ENCODE measurements at places on chromosomes 3 and 15.

DNA sequence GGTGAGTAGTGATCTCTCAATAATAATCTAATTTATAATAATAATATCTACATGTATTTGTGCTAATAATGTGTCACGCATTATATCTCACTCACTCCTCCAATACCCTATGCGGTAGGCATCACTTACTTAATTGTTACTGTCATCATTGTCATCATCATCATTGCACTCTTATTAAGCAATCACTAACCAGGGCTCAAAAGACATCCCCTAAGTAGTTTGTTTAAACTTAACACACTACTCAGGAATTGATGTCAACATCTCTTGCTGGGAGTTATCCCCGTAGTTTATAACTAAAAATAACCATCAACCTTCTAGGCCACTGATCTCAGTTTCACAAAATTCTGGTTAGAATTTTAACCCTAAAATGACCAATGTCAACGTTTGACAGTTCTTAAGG, 56.8 kb upstream of the ICE2 start:
- DNase-seq = no peak

DNA sequence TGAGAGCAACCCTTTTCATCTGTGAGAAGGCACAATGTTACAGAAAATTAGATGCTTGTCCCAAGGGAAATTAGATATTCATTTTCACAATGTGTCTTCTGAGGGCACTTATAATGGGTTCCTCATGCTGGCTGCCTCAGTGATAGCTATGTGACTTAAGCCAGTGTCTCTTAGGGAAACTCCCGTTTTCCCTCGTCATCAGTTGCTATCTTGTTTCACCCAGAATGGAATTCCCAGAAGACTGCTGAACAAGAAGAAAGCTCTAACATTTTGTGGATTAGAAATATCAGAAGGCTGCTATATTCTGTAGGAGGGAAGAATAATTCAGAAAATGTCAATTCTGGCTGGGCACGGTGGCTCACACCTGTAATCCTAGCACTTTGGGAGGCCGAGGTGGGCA, 67.9 kb upstream of the WDR72 start:
- no peak for DNase-seq

DNA sequence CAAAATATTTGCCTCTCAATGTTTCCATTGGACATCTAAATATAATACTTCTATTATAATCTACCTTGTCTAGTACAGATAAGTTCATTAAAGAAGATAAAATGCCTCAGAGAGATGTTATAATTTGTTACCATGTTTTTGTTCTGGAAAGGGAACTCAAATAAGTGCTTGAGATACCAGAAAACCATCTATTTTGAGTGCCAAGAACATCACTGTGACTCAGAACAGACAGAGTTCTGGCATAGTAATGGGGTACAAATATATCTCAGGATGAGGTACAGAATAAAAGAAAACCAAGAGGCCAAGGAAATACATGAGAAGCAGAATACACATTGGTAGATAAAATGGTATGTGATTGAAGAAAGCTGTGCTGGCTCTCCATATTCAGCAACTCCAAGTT, 58.9 kb downstream of the IMPG2 start:
- DNase-seq = no peak

DNA sequence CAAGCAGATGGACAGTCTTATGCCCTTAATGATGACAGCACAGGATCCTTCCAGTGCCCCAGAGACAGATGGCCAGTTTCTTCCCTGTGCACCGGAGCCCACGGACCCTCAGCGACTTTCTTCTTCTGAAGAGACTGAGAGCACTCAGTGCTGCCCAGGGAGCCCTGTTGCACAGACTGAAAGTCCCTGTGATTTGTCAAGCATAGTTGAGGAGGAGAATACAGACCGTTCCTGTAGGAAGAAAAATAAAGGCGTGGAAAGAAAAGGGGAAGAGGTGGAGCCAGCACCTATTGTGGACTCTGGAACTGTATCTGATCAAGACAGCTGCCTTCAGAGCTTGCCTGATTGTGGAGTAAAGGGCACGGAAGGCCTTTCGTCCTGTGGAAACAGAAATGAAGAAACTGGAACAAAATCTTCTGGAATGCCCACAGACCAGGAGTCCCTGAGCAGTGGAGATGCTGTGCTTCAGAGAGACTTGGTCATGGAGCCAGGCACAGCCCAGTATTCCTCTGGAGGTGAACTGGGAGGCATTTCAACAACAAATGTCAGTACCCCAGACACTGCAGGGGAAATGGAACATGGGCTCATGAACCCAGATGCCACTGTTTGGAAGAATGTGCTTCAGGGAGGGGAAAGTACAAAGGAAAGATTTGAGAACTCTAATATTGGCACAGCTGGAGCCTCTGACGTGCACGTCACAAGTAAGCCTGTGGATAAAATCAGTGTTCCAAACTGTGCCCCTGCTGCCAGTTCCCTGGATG, 198.7 kb downstream of the AKAP13 start:
- DNase-seq = no peak

- no peak for DNase-seq
Observed at GRCh38 chr3:32195995-32196540, 42.4 kb upstream of the CMTM8 start.

GRCh38 chr3:125552401-125552800, 32.4 kb upstream of the SNX4 start:
- DNase-seq = no peak

DNA sequence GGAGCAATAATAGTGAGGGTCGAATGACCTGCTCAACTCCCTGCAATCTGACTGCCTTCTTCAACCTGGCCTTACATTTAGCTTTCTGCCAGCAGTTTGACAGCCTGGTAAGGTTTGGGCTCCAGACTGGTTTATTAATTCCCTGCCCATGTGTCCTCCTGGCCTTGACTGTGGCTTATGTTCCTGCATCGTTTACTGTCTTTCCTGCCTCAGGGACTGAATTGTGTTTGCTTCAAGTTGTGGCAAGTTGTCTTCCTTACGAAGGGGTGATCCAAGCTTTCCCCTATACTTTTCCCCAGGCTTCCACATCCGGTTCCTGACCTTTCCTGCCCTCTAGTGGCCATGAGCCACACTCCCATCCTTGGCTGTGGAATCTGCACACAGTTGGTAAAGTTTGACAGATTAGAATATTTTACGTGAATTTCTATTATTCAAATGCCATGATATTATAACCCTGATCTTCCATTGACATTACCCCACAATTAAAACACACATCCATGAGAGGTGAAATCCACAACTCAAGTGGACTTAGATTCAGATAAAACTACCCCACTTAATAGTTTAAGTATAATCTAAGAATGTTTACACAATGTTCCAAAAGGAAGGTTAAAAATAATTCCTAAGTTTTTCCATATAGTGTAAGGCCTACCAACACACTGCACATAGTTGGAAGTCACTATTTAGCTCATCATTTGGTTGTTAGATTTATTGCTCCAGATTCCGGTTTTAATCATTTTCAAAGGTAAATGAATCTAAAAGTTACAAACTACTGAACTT, 95.7 kb downstream of the NEDD4 start:
- DNase-seq = no peak

DNA sequence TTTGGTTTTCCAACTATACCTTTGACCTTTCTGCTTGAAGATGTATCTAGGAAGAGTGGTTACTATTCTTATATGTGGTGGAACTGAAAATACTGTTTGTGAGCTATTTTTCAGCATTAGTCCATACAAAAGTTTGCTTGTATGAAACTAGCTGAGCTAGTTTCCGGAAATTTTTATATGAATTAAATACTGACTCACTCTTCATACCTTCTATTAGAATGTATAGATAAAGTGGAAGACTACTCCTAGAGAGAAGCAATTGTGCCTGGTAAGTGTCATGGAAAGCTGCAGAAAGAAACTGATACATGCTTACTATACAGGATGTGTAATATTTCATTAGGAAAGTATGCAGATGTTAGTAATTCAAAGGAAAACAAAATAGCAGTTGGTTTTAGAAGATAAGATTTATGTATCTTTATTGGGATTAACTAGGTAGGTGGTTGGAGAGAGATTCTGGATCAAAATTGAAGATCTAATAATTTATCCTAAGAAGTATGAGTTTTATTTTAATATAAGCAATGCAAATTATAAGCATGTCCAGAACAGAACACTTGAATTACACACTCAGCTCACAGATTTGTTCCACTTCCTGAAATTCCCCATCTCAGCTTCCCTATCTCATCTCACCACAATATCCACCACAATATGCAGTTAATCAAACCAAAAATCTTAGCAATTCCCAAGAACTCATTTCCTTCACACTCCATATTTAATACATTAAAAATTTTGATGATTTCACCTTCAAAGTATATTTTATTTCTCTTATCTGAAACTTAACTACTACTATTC, 82.8 kb downstream of the BCHE start:
- DNase-seq = no peak

Data from stimulated activated CD8-positive, alpha-beta memory T cell treated with anti-CD3 and anti-CD28 coated beads, Interleukin-4, amount 100 ng/mL, for 24 hours (primary cell).